Activated CD4-positive, CD25-positive, alpha-beta regulatory T cell (primary cell): ENCODE measurements at places on chromosomes 3 and 15.

DNA sequence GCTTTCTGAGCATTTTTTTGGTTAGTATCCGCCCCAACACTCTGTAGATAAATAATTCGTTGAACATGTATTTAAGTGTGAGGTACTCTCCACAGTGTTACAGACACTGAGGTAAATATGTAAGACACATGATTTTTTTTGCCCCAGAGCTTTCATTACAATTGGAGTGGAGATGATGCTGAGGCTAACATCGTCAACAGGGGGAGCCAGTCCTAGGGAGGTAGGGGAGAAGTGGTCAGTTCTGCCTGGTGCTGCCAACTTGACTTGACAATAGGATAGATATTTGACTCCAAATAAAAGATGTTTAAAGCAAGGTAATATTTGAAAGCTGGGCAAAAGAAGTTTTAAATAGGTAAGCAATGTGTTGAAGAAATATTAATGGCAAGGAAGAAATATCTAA lies 295.7 kb downstream of the UNC13C start:
- DNase-seq, result no peak

DNA sequence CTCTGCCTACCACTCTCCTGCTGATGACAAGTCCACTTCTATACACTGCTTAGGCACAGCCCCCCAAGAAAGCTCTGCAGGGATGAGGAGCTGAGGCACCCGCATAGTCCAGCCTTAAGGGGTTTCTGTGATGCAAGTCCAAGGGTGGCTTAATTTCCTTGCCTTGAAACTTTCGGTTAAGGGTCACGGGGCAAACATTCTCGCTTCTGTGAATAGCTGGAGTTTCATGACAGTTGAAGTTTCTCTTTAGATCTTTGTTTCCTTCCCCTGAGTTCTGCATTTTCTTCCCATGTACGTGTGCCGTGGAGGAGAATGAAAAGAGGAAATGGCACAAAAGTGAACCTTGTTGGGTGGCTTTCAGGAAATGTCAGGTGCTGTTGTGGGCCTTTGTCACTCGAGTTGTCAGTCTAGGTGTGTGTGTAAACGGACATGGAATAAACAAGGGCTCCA lies 7.0 kb downstream of the GPR160 start:
- no peak for DNase-seq

DNA sequence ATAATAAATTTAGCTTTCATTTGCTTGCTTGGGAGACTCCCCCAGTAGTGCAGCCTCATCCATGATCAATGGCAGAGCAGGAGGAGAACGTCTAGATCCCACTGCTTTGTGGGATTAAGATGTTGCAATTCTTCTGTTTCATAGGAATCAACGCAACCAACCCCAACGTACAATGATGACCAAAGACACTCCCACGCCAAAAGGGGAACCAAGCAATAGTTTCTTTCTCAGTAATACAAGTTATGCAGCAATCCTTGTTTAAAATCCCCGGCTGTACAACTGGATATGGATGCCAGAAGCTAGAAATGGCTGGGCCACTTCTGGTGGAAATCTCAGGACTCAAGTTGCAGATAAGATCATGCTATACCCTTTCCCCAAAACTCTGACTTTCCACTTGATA lies 411.2 kb downstream of the VPS13C start:
- DNase-seq, result no peak

- no peak for DNase-seq
These were observed 64.0 kb upstream of the CDAN1 start for GRCh38 chr15:42800731-42801474.

DNA sequence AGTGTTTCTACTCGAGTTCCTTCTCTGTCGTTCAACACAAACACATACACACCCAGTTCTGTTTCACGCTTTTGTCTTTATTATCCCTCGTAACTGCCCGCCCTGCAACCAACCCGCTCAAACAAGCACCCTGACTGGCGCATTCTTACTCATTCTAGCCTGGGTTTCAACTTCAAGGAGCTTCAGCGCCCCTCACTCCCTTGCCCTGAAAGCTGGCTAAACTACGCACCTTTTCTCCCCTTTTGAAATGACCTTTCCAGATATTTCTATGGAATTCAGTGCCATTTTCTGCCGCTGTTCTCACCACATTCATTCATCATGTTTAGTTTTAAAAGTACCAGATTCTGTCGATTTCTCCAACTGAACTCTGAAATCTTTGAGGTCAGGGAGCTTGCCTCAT lies 653 bp upstream of the MFSD1 start:
- DNase-seq, result no peak

GRCh38 chr3:179430277-179430870 lies 20.9 kb downstream of the GNB4 start:
- DNase-seq, result no peak

GRCh38 chr15:87916208-87916607 lies 340.3 kb downstream of the NTRK3 start:
- DNase-seq, result no peak

GRCh38 chr3:56042326-56042951 lies 425.8 kb downstream of the ERC2 start:
- DNase-seq, result no peak

GRCh38 chr3:105539897-105540296 lies 173.2 kb downstream of the ALCAM start:
- DNase-seq, result no peak

- no peak for DNase-seq
These were observed 400.4 kb upstream of the THBS1 start for GRCh38 chr15:39180483-39180933.

GRCh38 chr3:156825795-156826143 lies 384 bp upstream of the LEKR1 start:
- no peak for DNase-seq

DNA sequence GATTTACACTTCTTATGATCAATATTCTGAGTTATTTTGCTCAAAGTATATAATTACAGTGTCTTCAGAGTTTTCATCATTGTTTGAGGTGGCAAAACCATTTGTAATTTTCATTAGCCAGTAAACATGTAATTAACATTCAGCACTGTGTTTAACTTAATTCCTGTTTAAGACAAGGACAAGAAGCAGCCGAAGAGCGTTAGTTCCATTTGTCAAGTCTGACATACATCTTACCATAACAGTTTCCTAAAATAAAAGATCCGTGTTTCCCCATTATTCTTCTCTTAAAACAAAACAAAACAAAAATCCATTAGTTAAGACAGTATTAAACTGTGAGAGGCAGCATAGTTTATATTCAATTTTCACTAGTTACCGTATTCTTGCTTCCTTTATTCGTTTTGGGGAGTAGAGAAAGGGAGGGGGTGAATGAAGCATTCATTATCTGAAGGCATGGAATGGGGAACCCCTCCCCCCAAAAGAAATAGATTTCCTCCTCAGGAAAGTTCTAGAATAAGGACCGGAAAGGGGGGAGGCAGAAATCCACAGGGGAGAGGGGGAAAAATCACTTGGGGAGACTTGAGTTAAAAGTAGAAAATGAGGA lies 5.5 kb upstream of the NR2F2 start:
- no peak for DNase-seq

DNA sequence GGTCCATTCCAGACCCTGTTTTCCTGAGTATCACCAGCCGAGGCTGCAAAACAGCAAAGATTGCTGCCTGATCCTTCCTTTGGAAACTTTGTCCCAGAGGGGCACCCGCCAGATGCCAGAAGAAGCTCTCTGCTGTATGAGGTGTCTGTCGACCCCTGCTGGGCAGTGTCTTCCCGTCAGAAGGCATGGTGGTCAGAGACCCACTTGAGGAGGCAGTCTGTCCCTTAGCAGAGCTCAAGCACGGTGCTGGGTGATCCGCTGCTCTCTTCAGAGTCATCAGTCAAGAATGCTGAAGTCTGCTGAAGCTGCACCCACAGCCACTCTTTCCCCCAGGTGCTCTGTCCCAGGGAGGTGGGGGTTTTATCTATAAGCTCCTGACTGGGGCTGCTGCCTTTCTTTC lies 1121.2 kb downstream of the NSUN3 start:
- no peak for DNase-seq

DNA sequence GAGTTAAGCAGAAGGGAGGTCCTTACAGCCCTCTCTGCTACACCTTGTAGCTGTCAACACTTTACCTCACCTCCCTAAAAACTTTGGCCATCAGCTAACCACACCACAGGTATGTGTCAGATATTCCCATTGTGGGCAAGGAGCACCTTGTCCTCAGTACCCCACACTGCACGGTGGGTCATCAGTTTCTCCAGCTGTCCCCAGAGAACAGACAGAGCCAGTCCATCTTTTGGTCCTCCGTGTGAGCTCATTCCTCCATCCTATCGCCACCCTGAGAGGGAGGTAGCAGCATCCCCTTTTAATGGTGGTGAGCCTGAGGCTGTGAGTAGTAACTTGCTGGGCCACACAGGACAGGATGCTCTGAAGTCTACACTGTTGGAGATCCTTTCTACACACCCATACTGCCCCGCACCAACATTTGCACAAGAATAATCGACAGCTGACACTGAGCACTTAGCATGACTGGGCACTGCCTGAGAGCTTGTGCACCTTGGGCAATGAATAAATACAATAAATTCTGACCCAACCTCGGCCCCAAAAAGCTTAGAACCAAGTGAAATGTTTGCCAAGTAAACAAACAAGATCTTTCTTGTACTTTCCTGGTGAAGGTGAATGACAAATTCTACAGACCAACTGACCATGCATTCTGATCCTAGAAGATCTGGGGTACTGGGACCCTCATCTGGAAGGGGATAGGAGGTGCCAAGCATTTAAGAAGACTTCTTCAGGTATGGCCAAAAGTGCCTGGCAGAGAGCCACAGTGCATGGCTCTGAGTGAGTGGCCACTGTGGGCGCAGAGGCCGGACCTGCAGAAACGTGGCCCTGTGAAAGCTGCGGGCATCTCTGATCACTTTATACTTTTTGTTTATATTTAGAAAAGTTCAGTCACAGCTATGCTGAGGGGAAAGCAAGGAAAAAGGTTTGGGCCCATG lies 6.9 kb downstream of the CHCHD4 start:
- DNase-seq, result no peak

GRCh38 chr15:83200589-83200988 lies 7.0 kb downstream of the HDGFL3 start:
- DNase-seq, result no peak

GRCh38 chr15:30062881-30063280 lies 19.9 kb upstream of the GOLGA8J start:
- no peak for DNase-seq

DNA sequence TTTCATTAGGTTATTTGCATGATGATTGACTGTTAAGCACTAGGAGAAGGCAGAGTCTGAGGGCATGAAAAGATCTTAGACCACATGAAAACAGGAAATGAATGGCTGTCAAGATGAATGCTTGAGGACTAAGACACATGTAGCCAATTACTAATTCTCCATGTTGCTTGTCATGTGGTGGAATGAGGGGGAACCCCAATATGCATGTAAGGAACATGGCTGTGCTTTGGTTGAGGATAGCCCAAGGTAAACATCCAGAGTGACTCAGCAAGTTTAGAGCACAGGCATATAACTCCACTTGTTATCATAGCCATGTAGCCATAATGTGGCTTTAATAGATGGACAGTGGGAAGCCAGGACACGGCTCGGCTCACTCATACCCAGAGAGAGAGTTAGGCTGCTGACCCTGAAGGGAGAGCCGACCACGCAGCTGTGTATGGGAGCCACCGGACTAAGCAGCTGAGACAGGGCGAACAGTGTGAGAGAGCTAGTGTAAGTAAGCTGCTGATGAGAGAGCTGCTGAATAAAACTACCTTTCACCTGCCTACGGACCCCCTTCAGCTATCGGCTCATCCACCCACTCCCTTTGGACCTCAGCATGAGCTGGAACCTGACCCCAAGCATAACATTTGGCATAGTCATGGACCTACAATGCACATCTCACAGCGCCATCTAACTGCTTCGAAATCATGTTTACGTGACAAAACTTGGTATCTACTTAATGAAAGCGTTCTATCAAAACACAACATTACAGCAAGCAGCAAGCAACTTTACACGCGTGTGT lies 37.6 kb downstream of the ANO10 start:
- DNase-seq, result no peak

DNA sequence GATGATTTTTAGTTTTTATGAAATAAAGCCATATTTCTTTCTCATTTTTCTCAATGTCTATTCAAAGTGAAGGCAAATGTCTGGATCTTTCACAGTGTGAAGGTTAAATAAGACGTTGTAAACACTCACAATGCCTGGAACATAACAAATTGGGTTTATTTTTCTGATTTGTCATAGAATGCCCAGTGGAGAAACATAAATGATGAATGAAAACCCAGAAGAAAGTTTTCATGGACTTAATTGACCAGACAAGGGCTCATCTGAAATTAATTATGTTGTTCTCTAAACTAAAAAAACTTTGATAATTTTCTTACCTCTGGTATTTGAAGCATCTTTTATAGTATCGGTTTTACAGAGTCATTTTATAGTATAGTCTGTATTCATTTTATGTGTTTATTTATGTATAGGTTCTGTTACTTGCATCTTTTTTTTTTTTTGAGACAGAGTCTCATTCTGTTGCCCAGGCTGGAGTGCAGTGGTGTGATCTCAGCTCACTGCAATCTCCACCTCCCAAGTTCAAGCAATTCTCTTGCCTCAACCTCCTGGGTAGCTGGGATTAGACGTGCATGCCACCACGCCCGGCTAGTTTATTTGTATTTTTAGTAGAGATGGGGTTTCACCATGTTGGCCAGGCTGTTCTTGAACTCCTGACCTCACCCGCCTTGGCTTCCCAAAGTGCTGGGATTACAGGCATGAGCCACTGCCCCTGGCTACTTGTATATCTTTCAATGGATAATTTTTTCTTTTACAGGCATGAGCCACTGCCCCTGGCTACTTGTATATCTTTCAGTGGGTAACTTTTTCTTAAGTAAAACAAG lies 15.1 kb upstream of the BNIP2 start:
- no peak for DNase-seq

- no peak for DNase-seq
These were observed 79.5 kb upstream of the PCSK6 start for GRCh38 chr15:101568821-101569555.

GRCh38 chr15:81256916-81257315 lies 60.2 kb downstream of the IL16 start:
- DNase-seq, result no peak

DNA sequence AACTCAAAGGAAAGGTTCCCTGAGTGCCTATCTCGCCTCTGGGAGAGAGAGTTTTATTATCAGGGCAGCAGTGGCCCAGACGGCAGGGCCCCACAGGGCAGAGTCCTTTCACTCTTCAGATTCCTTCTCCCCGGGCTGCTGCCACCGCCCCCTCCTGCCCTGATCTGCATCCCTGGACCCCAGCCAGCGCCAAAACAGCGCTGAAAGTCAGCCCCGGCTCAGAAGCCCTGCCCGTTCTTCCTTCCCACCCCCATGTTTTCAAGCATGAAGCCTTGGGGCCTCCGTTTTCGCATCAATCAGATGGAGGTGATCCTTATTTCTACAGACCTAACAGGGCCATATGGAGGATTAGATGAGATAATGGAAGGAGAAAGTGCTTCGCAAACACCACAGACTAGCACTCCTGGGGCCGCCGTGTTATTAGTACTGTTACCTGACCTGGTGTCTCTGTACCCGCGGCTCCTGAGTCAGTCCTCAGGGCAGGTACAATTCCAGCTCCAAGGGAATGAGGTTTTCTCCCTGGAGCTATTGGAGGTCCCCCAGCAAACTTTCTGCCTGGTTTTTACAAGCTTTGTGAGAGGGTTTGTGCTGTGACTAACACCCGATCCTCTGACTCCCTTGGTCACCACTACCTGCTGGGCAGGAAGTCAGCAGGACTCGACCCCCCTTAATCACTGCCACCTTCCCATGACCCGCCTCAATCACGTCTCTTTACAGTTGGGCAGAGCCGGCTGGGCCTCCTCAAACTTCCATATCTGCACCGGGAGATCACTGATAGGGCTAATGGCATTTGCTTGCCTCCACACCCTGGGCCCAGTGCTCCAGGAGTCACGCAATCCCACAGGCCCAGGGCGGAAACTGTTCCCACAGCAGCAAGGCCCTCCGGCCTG lies 39.5 kb upstream of the TSEN2 start:
- no peak for DNase-seq
